ENCODE measurements at places on chromosomes 7 and 10. TPM values are rescaled to one million over a fixed set of nuclear protein-coding genes. Genes with fewer than 3 reads are reported as not detected.

LEP gene
- not detected for total RNA-seq

SCART1 gene
- 1.7 TPM for total RNA-seq

ERVW-1 gene
- total RNA-seq, result not detected

PRSS1 gene
- total RNA-seq, result 26.9 TPM

VPS37D gene
- 15.6 TPM for total RNA-seq

CTNNA3 gene
- total RNA-seq, result 1.7 TPM

PLAU gene
- 0.93 TPM for total RNA-seq

GRCh38 chr10:13528123-13528874, 515 bp downstream of the BEND7 start:
- DNase-seq, result peak; percentile 21
- H3K27ac ChIP-seq, result peak overlapping the region; percentile 89
- H3K36me3 ChIP-seq, result peaks cover 6% of the 10 kb centered on the region
- peaks cover 20% of the 10 kb centered on the region for H3K27me3 ChIP-seq

- H3K4me3 ChIP-seq, result no peak overlapping the region
- H3K4me1 ChIP-seq, result no peaks in the 10 kb centered on the region
- DNase-seq, result no peak
- H3K27ac ChIP-seq, result no peak overlapping the region
Observed at GRCh38 chr7:10205696-10206095, 768.0 kb upstream of the PHF14 start.

DNA sequence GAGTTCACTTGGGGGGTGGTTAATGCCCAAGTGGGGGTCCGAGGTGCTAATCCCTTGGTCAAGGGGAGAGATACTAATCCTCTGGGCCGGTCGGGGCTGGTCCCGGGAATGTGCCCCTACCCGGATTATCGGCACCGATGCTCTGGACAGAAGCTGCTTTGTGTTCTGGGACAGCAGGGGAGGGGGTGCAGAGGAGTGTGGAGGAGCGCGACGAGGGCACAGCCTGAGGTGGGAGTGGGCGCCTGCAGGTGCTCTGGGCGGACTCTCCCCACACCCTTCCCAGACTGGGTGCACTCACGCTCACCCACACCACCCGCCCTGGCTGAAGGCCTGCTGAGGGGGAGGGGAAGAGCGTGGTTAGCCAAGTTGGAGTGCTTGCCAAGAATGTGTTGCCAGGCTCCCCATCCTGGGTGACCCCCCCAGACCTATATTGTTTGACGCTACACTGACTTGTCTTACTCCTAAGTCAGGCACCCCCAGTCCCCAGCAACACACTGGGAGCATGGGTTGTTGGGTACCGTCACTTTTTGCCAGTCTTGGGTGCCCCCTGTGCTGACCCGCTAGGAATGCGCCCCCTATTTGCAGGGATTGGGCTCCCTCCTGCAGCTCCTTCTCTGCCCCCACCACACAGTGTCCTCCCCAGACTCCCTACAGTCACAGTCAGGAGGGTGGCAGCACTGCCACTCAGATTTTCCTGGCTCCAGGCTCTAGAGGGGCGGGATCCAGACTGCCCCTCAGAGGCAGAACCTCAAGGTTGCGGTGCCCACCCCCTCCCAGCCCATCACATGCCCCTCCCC, 1.2 kb downstream of the SLC4A2 start:
- peak overlapping the region; percentile 84 for H3K4me3 ChIP-seq
- H3K27me3 ChIP-seq, result no peaks in the 10 kb centered on the region
- H3K4me1 ChIP-seq, result peaks cover 37% of the 10 kb centered on the region
- no peak for DNase-seq

DNA sequence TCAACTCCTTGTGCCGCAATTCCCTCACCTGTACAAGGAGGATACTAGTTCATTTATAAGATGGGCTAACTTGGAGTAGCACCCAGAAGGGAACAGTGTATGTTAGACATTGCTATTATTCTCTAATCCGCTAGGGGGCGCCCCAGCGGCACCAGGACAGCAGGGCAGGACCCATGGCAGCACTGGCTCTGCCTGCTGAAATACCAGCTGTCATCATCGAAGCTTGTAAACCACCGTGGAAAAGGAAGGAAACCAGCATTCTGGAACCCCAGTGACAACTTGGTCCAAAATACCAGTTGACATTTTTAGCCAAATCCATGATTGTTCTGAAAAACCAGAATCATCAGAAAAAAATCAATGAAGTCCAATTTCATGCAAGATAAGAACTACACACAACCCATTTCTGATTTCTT, 134.4 kb downstream of the ITGA8 start:
- H3K27ac ChIP-seq, result no peak overlapping the region
- no peaks in the 10 kb centered on the region for H3K36me3 ChIP-seq
- peaks cover 1% of the 10 kb centered on the region for H3K4me1 ChIP-seq
- no peaks in the 10 kb centered on the region for H3K27me3 ChIP-seq
- DNase-seq, result peak; percentile 56

DNA sequence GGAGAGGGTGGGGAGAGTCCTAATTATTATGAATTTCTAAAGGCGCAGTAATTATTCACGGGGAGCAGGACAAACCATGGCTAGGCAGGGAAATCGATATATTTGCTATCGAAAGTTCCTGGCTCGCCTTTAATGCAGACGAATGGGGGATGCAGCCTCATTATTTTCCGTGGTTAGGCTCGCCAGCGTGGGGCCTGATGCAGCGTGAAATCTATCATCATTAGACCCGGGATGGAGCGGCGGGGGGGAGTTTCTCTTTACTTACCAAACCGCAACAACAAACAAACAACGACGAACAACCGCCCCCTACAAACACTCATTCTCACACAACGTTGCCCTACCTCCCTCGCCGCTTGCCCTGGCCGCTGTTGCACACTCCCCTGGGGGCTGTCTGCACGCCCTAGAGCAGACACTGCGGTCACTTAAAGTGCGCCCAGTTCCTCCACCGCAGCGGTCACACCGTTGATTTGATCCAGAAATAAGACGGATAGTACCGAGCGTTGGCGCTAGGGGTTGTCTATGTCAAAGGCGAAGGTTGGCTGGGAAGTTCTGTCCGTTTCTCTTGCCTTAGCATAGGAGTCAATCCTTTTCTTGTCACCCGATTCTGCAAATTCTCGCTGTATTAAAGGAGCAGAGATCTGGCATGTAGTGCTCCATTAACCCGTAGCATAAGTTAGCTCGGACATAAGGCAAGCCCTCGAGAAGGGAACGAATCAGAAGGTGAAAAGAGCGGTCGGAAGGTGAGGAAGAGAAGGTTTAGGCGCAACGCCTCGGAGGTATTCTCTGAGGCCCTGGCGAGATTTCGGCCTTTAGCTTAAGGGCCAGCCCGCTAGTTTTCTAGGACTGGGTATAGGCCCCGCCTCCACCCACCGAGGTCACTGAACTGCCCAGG, 10.4 kb downstream of the NXPH1 start:
- peaks cover 88% of the 10 kb centered on the region for H3K27me3 ChIP-seq
- H3K27ac ChIP-seq, result no peak overlapping the region
- DNase-seq, result no peak
- H3K4me1 ChIP-seq, result peaks cover 19% of the 10 kb centered on the region
- no peaks in the 10 kb centered on the region for H3K36me3 ChIP-seq
- peak overlapping the region; percentile 73 for H3K4me3 ChIP-seq

DNA sequence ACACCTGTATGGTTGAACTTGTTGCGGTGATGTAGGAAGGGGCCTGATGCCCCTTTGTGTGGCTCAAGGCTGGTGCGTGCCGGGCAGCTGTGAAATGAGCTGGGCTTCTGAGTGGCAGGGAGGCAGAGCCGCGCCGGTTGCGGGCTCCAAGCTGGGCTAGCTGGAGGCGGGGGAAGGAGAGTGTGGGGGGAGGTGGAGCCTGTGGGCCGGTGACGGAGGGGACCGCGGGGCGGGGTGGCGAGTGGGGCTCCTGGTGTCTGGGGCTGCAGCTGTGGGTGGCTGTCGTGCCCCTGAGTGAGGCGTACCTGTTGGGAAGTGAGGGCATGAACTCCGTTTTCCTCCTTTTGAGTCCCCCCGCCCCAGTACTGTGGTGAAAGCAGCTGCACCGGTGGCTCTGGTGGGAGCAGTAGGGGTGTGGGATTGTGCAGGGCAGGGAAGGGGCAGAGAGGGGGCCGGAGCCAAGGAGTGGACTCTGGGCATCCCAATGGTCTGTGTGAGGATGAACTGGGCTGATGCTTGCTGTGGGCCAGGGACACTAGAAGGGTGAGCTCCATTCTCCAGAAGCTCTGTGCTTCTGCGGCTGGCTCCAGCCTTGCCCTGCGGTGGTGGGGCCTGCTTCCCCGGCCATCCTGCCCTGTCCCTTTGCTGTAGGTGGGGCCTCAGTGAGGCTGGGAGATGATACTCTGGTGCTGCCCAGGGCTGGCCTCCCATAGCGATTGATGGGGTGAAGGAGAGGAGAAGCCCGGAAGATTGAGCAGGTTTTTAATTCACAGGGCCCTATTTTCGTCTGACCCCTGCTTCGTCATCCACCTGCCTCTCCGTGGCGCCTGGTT, 41.7 kb downstream of the INPP5A start:
- no peaks in the 10 kb centered on the region for H3K27me3 ChIP-seq
- H3K4me1 ChIP-seq, result peaks cover 18% of the 10 kb centered on the region
- no peak overlapping the region for H3K4me3 ChIP-seq
- no peak overlapping the region for H3K27ac ChIP-seq
- no peak for DNase-seq
- H3K36me3 ChIP-seq, result no peaks in the 10 kb centered on the region

DNA sequence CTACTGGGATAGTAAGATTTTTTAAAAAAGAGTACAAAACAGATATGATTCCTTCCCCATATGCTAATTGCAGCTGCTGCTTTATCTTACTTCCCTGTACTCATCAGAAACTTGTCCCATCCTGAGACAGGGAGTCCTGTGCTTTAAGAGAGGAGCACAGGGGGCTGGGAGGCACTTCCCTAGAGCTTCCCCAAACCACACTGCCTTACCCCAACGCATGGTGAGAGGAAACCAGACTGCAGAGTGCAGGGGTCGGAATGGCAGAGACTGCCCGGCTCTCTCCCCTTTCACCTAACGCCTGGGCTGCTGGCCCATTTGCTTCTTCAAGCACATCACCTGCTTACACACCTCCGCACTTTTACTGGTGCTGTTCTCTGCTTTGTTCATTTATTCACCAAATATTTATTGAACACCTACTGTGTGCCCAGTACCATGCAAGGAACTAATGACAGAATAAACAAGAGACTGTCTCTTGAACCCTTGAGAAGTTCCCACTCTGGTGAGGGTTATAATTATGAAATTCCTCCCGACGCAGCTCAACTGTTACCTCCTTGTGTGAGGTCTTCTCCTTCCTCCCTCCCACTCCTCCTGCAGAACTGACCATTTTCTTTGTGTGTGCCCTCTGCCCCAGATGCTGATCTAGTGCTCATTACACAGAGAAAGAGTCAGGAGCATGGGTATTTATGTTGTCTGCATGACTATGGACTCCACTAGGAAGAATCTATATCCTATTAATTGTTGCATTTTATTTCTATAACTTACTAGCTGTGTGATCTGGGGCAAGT, 289.7 kb downstream of the TCF7L2 start:
- peaks cover 24% of the 10 kb centered on the region for H3K27me3 ChIP-seq
- H3K27ac ChIP-seq, result no peak overlapping the region
- no peaks in the 10 kb centered on the region for H3K36me3 ChIP-seq
- H3K4me1 ChIP-seq, result no peaks in the 10 kb centered on the region
- H3K4me3 ChIP-seq, result no peak overlapping the region

- no peak overlapping the region for H3K4me3 ChIP-seq
- H3K27me3 ChIP-seq, result peaks cover 68% of the 10 kb centered on the region
- H3K27ac ChIP-seq, result no peak overlapping the region
- peaks cover 7% of the 10 kb centered on the region for H3K4me1 ChIP-seq
- DNase-seq, result no peak
Observed at GRCh38 chr7:159142730-159143129, 1.9 kb downstream of the VIPR2 start.

- H3K4me1 ChIP-seq, result peaks cover 6% of the 10 kb centered on the region
- DNase-seq, result no peak
- H3K27ac ChIP-seq, result no peak overlapping the region
- H3K4me3 ChIP-seq, result no peak overlapping the region
- H3K27me3 ChIP-seq, result no peaks in the 10 kb centered on the region
Observed at GRCh38 chr7:137091396-137091795, 222.9 kb downstream of the CHRM2 start.

DNA sequence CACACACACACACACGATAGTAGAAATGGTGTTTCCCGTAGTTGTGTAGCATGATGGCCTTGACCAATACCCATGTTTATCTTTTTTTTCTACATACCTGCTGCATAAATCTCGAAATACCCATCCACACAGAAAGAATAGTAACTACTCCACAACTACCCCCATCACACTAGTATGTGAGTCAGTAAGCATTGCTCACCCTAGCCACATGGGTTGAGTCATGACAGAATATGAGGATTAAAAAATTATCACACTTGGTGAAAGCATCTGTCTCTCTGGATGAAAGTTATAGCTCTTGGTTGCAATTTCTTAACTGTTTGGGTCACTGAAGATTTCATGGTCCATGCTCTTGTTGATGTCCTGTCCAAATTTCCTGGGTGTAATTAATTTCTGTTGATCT, 103.4 kb upstream of the MDFIC start:
- H3K27ac ChIP-seq, result no peak overlapping the region
- H3K27me3 ChIP-seq, result no peaks in the 10 kb centered on the region
- DNase-seq, result no peak
- peaks cover 3% of the 10 kb centered on the region for H3K4me1 ChIP-seq
- no peak overlapping the region for H3K4me3 ChIP-seq
- H3K36me3 ChIP-seq, result no peaks in the 10 kb centered on the region

DNA sequence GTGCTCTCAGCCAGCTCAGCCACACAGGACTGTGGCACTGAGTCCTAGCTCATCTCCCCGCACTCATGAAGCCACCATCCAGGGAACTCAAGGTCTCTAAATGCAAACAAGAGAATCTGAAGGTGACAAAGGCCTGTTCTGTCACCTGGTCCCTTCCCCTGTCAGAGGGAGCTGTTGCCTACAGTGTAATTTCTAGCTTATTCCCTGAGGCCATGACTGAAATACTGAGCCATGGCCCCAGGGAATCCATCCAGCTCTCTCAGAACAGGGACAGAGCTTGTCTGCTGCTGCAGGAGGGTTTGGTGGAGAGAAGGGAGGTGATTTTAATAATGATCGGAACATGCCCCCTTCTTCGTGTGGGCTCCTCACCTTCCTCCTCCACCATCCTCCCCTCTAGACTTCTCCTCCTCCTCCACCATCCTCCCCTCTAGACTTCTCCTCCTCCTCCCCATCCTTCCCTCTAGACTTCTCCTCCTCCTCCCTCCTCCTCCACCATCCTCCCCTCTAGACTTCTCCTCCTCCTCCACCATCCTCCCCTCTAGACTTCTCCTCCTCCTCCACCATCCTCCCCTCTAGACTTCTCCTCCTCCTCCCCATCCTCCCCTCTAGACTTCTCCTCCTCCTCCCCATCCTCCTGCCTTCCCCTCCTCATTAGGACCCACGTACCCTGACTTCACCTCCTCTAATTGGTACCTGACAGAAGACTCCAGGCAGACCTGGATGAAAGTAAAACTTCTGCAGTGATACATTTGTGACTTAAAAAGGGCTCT, 338.0 kb upstream of the MKI67 start:
- no peaks in the 10 kb centered on the region for H3K36me3 ChIP-seq
- peak; percentile 65 for DNase-seq
- H3K27me3 ChIP-seq, result peaks cover 28% of the 10 kb centered on the region

GRCh38 chr10:25117757-25118156, 57.0 kb upstream of the GPR158 start:
- H3K4me1 ChIP-seq, result peaks cover 8% of the 10 kb centered on the region
- H3K4me3 ChIP-seq, result no peak overlapping the region
- DNase-seq, result no peak
- H3K27ac ChIP-seq, result no peak overlapping the region
- H3K27me3 ChIP-seq, result peaks cover 7% of the 10 kb centered on the region
- H3K36me3 ChIP-seq, result no peaks in the 10 kb centered on the region

GRCh38 chr7:127822822-127823508, 171.0 kb downstream of the SND1 start:
- peaks cover 21% of the 10 kb centered on the region for H3K4me1 ChIP-seq
- H3K36me3 ChIP-seq, result no peaks in the 10 kb centered on the region
- H3K27me3 ChIP-seq, result no peaks in the 10 kb centered on the region
- DNase-seq, result no peak
- no peak overlapping the region for H3K4me3 ChIP-seq

All from progenitor cell of endocrine pancreas (in vitro differentiated cells).